ENCODE measurements at places on chromosomes 12 and 14. TPM values are rescaled to one million over a fixed set of nuclear protein-coding genes. Genes with fewer than 3 reads are reported as not detected.

MAP1LC3B2 gene
- 0.50 TPM for total RNA-seq

VPS33A gene
- total RNA-seq = 30.0 TPM

MGAT4C gene
- total RNA-seq = not detected

SMOC1 gene
- total RNA-seq = not detected

WNT1 gene
- total RNA-seq = not detected

MYG1 gene
- total RNA-seq = 58.6 TPM

TEX52 gene
- 0.16 TPM for total RNA-seq

GSC gene
- not detected for total RNA-seq

HAL gene
- total RNA-seq = 0.41 TPM

HNF1A gene
- total RNA-seq = not detected

AVPR1A gene
- total RNA-seq = not detected

Data from T-helper 2 cell treated with Interferon-gamma antibody and Interleukin-4, amounts not matched to agents 100 ng/mL and 5 ng/mL, for 36 hours (primary cell).